ENCODE measurements at places on chromosomes 16 and 17. TPM values are rescaled to one million over a fixed set of nuclear protein-coding genes. Genes with fewer than 3 reads are reported as not detected.

CCDC200 gene
- total RNA-seq, result not detected

ARSG gene
- 9.8 TPM for total RNA-seq

DNA sequence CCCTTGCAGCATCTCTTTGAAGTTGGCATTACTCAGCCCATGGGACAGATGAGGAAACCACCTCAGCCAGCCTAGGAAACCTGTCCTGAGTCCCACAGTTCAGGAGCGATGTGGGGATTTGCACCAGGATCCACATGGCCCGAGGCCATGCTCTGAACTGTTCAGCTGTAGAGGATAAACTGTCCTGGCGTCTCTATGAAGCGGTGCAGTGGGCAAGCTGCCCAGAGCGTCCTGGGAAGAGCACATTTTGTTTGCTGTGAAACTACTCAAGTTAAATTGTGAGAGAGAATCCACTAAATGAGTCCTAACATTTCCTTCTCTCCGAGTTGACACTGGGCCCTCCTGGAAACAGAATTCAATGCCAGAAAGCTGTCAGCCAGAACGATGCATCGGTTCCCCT lies 276.6 kb upstream of the TNRC6C start:
- no peaks in the 10 kb centered on the region for H3K4me1 ChIP-seq
- H3K36me3 ChIP-seq, result no peaks in the 10 kb centered on the region
- H3K27ac ChIP-seq, result no peak overlapping the region
- H3K27me3 ChIP-seq, result no peaks in the 10 kb centered on the region
- no peak for DNase-seq

- no peak for DNase-seq
- H3K27me3 ChIP-seq, result no peaks in the 10 kb centered on the region
- H3K27ac ChIP-seq, result no peak overlapping the region
- no peak overlapping the region for H3K4me3 ChIP-seq
- no peaks in the 10 kb centered on the region for H3K4me1 ChIP-seq
Observed at GRCh38 chr17:13995856-13996271, 73.4 kb upstream of the COX10 start.

DNA sequence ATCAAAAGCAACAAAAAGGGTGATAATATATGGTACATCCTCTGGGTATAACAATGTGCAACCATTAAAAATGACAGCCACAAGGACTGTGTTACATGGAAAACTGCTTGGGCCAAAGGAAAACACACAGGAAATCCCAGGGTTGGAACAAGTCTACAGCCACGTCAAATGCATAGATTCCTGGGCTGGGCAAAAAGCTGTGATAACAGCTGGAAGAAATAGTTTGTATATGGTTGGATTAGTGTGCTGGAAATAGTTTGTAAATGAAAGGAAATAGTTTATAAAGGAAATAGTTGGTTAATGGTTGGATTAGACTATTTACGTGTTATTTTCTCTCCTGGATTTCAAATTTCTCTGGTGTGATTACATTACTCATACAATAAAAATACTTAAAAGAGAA lies 2.6 kb downstream of the HSD17B2 start:
- H3K27ac ChIP-seq, result no peak overlapping the region
- H3K4me1 ChIP-seq, result no peaks in the 10 kb centered on the region
- peaks cover 12% of the 10 kb centered on the region for H3K27me3 ChIP-seq

DNA sequence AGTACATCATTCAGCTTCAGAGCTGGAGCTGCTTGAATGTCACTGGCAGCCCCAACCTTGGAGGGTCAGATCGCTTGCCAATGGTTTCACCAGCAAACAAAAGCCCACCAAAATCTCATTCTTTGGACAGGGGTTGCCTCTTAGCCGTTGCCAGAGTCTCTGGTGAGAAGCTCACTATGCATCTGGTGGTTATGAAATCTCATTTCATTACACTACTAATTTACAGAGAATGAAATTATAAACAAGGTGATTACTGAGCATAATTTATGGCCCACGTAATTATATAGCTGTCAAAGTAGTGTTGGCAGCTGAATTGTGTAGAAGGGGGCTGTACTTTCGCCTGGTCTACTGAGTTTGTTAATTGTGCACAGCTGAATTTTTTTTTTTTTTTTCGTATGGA lies 688.9 kb upstream of the KIF2B start:
- no peaks in the 10 kb centered on the region for H3K36me3 ChIP-seq
- no peak overlapping the region for H3K27ac ChIP-seq
- no peak overlapping the region for H3K4me3 ChIP-seq
- no peak for DNase-seq
- no peaks in the 10 kb centered on the region for H3K27me3 ChIP-seq
- H3K4me1 ChIP-seq, result no peaks in the 10 kb centered on the region

Measured in activated CD4-positive, alpha-beta memory T cell treated with anti-CD3 and anti-CD28 coated beads for 36 hours (primary cell).